ENCODE measurements at places on chromosomes 12 and 14.

- no peak for DNase-seq
These were observed 21.0 kb upstream of the PPP1R13B start for GRCh38 chr14:103868242-103868897.

DNA sequence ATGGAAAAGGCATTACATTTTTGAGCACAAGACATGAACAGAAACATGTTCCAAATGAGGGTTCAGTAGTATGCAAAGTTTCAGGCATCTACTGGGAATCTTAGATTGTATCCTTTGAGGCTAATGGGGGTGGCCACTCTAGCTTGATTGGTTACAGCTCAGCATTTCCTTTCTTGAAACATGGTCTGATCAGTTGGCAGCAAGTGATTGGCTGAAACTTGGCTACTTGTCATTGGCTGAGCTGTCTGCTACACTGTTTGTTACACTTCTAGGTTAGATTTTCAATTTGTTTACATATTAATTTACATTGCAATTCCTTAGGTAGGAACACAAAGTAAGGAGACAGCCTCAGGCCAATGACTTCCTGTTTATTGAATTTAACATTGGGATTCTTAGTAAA is 918.0 kb upstream of the SEL1L start:
- no peak for DNase-seq

- DNase-seq: no peak
These were observed 964.1 kb downstream of the TMEM121 start for GRCh38 chr14:106490442-106490841.

DNA sequence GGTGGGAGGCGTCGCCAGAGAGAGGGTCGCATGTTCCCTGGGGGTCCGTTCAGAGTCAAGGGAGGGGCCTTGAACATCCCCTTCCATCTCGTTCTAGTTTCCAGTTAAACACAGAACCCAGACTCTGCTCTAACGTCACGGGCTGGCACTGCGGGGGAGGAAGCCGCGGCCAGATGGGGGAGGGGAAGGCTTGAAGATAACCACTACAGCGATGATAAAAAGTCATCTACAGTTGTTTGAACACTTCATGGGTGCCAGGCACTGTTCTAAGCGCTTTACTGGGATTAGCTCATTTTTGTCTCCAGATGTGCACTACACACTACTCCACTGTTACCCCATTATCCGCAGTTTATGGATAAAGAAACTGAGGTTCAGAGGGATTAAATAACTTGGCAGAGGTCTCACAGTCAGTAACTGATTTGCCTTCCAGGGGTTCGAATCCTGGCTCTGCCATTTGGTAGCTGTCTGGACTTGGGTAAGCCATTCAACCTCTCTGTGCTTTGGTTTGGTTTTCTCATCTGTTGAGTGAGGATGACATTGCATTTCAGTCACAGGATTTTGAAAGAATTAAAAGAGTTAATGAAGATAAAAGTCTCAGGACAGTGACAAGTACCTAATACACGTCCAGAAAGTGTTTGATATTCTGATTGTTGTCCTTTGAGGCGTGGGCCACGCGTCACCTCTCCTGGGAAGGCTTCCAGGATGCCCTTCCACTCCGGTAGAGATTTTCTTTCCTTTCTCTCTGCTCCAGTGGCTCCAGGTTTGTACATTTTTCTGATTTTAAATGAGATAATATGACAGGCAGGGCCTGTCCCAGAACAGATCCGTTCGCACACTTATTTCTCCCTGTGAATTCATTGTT is 798 bp upstream of the RASAL1 start:
- peak; percentile 67 for DNase-seq

DNA sequence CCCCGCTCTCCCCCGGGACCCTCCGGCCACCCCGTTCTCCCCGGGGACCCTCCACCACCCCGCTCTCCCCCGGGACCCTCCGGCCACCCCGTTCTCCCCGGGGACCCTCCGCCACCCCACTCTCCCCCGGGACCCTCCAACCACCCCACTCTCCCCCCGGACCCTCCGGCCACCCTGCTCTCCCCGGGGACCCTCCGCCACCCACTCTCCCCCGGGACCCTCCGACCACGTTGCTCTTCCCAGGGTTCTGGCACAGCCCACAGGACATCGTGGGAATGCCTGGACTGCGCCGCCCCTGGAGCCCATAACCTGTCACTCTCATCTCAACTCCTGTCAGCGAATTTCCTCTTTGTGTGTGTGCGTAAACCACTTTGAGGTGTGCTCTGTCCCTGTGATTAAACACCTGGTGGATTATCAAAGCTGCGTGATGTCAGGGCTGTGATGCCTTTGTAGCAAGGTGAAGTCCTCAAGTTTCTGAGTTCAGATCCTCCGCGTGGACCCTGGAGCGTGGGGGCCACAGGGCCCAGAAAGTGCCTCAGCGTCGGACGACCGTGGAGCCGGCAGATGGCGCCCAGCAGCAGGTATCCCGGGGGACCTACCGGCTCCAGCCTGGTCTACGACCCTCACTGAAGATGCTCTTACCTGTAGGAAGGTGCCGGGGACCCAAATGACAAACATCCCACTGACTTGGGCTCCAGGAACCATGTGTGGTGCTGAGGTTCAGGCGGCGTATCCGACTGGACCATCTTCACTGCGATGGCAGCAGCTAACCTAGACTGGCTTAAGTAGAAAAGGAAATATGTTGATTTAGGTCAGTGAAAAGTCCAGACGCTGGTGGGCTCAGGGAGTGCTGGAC is 63.2 kb upstream of the GALNT9 start:
- no peak for DNase-seq

DNA sequence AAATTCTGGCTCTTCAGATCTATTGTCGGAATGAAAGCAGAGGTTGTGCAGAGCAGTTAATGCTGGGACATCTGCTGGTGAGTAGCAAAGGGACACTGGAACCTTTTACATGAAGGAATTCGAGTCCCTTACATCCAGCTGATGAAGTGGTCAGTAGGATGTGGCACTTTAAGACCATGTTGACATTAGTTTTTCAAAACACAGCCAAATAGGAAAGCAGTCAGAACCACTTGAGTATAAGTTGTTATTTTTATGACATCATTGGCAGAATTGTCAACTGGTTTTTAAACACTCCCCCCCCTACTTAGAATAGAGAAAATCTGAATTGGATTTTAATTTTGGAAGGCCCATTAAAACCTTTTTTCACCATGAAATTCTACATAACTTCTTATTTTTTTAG is 46.8 kb upstream of the AMN start:
- DNase-seq: no peak

DNA sequence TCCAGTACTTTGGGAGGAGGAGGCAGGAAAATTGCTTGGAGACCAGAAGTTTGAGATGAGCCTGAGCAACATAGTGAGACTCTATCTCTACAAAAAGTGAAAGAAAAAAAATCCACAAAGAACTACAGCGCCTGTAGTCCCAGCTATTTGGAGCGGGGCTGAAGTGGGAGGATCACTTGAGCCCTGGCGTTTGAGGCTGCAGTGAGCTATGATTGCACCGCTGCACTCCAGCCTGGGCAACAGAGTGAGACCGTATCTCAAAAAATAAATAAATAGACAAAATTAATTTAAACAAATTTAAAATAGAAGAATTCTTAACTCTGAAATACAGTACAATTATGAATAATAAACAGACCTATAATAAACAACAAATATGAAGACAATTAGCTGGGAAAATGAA is 40.9 kb downstream of the ATL1 start:
- DNase-seq: no peak

GRCh38 chr12:22046968-22047390 is 961 bp downstream of the CMAS start:
- DNase-seq: no peak

GRCh38 chr12:108551535-108551934 is 9.4 kb downstream of the SART3 start:
- no peak for DNase-seq

- DNase-seq: no peak
These were observed 18.3 kb downstream of the TTC7B start for GRCh38 chr14:90797919-90798318.

DNA sequence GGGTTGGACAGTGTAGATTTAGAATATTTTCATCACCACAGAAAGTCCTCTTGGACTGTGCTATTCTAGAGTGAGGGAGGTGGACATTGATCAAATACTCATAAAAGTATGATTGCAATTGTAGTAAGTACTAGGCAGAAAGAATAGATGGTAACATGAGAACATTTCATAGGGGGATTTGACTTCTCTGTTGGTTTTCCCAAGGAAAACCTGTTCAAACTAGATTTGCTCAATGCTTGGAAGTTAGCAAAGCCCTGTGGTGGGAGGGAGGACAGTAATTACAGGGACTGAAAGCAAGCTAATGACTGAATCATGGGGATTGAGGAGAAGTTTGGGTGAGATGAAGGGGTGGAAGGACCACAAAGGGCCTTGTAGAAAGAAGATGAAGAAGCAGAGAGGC is 24.4 kb upstream of the EID3 start:
- no peak for DNase-seq

GRCh38 chr14:39680777-39681176 is 248.5 kb upstream of the FBXO33 start:
- DNase-seq: no peak

DNA sequence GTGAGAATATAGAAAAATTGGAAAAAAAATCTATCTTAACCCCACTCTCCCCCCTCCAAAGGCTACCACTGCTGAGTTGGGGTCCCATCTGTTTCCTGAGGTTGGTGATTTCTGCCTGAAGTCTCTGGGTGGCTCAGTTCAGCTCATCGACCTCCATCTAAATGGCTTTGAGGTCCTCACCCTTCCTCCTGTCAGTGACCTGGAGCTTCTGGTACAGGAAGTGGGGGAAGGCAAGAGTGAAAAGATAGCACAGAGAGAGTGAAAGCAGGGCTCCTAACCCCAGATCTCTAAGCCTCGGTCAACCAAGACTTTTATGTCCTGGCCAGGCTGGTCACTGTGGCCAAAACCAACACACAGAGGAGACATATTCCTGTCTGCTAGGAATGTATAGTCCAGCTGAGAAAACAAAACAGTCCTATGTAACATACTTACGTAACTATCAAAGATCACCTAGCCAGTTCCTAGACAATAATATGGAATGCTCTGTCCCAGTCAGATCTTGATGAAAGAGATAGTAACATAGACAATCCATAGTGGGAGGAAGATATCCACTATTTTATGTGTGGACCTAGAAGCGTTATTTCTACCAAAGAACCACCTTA is 12.3 kb upstream of the KRT73 start:
- DNase-seq: no peak
